CD8-positive, alpha-beta memory T cell (primary cell): ENCODE measurements at places on chromosomes 2 and 18.

DNA sequence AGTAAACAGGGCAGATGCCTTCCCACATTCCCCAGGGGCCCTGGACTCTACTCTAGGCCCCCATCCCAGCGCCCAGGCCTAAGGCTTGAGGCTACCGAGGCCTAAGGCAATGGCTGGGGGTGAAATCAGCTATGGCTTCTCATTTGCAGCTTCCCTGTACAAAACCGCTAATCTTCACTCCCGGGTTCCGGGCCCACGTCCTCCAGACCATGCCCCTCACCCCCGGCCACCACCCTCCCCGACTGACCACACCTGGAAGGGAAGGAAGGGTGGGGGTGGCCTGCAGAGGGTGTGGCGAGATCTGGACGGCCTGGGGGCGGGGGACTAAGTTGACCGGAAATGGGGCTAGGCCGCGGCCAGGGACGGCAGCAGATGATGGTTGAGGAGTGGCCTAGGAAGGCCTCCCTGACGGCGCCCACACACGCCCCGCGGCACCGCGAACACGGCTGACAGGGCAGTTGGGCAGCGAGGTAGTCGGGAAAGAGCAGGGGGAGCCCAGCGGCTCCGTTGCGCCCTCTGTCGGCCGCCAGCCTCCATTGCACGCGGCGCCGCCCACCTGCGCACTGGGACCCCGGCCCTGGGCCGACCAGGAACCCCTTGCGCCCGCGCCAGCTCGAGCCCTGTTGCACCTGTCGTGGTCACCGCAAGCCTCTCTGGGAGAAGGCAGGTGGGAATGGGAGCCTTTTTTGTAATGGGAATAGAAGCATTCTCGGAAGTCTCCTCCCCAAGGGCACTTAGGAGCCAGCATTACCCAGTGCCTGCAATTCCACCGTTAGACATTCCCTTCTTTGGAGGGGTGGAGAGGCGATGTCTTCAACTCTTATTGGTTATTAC lies 117.1 kb upstream of the STPG4 start:
- peak; percentile 46 for DNase-seq
- no peak overlapping the region for H3K4me3 ChIP-seq
- H3K27me3 ChIP-seq: no peaks in the 10 kb centered on the region
- no peak overlapping the region for H3K27ac ChIP-seq
- no peaks in the 10 kb centered on the region for H3K36me3 ChIP-seq

- no peaks in the 10 kb centered on the region for H3K4me1 ChIP-seq
- no peak overlapping the region for H3K4me3 ChIP-seq
- H3K27ac ChIP-seq: no peak overlapping the region
- H3K36me3 ChIP-seq: no peaks in the 10 kb centered on the region
- DNase-seq: no peak
These were observed 22.8 kb upstream of the EMILIN2 start for GRCh38 chr18:2823966-2824365.

GRCh38 chr2:110888411-110888810 lies 156.0 kb downstream of the ACOXL start:
- H3K4me1 ChIP-seq: no peaks in the 10 kb centered on the region
- no peak for DNase-seq
- H3K27ac ChIP-seq: no peak overlapping the region
- H3K36me3 ChIP-seq: no peaks in the 10 kb centered on the region
- H3K27me3 ChIP-seq: no peaks in the 10 kb centered on the region
- no peak overlapping the region for H3K4me3 ChIP-seq

GRCh38 chr18:7096838-7097237 lies 20.8 kb downstream of the LAMA1 start:
- no peaks in the 10 kb centered on the region for H3K36me3 ChIP-seq
- H3K27ac ChIP-seq: no peak overlapping the region
- H3K4me1 ChIP-seq: no peaks in the 10 kb centered on the region
- DNase-seq: no peak
- no peaks in the 10 kb centered on the region for H3K27me3 ChIP-seq

GRCh38 chr18:3526421-3527354 lies 76.7 kb downstream of the TGIF1 start:
- no peak overlapping the region for H3K27ac ChIP-seq
- H3K4me1 ChIP-seq: peaks cover 13% of the 10 kb centered on the region
- no peak for DNase-seq
- no peaks in the 10 kb centered on the region for H3K27me3 ChIP-seq
- H3K4me3 ChIP-seq: peak overlapping the region; percentile 26
- H3K36me3 ChIP-seq: no peaks in the 10 kb centered on the region

DNA sequence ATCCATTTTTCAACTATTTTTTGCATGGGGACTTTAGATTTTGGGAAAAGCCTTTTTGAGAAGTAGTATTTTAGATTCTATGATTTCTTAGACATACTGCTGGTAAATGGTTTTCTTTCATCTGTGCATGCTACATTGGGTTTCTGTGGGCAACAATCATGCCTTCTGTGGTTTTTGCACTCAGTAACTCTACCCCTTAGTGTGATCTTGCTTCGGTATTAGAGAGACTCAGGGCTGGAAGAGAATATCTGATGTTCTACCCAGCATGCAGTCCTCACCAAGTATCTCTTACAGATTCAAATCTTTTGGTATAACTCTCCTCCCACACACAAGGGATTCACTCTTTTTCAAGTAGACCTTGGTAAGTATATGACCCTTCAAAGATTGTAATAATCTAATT lies 183.0 kb downstream of the PMAIP1 start:
- H3K27me3 ChIP-seq: no peaks in the 10 kb centered on the region
- DNase-seq: no peak
- no peak overlapping the region for H3K27ac ChIP-seq
- no peaks in the 10 kb centered on the region for H3K4me1 ChIP-seq

- H3K4me3 ChIP-seq: peak within 1 kb of the TSS; percentile 78
- H3K27me3 ChIP-seq: peaks cover 27% of the 10 kb centered on the region
These were observed at the start of gene EPAS1 for GRCh38 chr2:46296840-46297545. TSS of gene EPAS1 (plus strand) at chr2:46297407. CDS start at chr2:46297912, 505 bp downstream.

GRCh38 chr2:113877711-113878598 lies 11.9 kb upstream of the ACTR3 start:
- DNase-seq: no peak
- H3K4me1 ChIP-seq: peaks cover 26% of the 10 kb centered on the region
- no peak overlapping the region for H3K27ac ChIP-seq
- no peaks in the 10 kb centered on the region for H3K36me3 ChIP-seq
- H3K4me3 ChIP-seq: no peak overlapping the region
- no peaks in the 10 kb centered on the region for H3K27me3 ChIP-seq

DNA sequence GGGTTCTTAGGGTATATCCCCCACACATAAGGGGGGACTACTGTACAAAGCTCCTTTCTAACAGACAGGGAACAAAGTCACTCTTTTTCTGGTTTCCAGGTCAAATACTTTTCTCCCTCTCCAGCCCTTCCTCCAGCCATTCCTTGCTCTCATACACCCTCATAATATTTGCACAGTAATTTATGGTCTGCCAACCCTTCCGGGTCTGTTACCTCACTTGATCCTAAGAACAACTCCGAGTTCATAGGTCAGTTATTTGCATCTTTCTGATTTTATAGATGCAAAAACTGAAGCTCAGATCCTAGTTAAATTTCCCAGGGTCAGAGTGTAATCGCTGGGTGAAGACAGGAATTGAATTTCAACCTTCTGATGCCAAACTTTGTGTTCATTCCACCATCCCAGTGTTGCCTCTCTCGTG lies 14.8 kb upstream of the MATN3 start:
- H3K36me3 ChIP-seq: peaks cover 12% of the 10 kb centered on the region
- H3K27me3 ChIP-seq: no peaks in the 10 kb centered on the region
- no peak overlapping the region for H3K27ac ChIP-seq
- no peak overlapping the region for H3K4me3 ChIP-seq

DNA sequence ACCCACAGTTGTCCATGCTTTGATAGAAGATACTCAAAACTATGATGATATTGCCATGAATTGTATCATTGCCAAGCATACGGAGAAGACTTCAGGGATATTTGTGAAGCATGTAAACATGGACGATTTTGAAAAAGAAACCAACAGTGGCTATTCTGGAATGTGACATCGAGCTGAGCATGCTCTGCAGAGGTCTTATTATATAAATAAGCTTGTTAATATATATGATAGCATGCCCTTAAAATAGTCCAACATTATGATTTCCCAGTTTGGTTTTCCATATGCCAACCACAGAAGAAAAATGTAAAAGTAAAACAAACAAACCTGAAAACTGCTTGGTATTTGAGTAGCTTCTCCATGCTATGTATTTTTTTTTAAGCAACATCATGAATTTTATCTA lies 159.1 kb downstream of the LNPK start:
- H3K27me3 ChIP-seq: no peaks in the 10 kb centered on the region
- no peaks in the 10 kb centered on the region for H3K36me3 ChIP-seq
- H3K27ac ChIP-seq: no peak overlapping the region
- no peaks in the 10 kb centered on the region for H3K4me1 ChIP-seq

DNA sequence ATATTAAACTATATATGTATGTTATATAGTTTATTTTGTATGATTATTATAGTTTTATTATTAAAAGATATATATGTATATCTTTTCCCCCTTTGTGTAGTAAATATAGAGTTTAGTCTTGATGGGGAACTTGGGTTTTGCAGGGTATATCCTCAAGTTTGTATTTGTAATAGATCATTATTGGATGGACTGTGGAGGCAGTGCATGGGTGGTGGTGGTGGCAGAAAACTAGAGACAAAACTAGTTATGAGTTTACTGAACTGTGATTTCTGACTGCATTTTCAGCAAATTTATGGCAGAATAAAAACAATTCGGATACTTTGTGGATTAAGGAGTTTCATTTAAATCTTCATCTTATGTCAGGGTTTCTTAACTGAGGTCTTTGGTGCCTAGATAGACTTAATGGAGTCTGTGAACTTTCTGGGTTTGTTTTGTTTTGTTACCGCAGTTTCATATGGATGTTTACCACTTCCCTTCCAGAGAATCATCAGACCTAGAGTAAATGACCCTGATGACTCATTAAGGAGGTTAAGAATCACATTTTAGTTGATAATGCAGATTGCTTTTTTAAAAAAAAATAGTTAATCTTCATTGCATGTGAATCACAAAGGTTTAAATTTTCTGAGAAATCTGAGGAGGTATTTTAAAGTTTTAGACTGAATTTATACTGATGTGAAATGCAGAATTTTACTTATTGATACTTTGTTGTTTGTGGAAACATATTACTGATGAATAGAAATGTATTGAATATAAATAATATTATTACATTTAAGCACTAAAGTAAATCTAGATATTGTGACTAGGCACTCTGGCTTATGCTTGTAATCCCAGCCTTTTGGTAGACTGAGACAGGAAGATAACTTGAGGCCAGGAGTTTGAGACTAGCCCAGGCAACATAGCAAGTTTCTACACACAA lies 14.5 kb downstream of the EPC2 start:
- no peak for DNase-seq
- no peak overlapping the region for H3K4me3 ChIP-seq
- H3K27ac ChIP-seq: no peak overlapping the region
- no peaks in the 10 kb centered on the region for H3K27me3 ChIP-seq
- no peaks in the 10 kb centered on the region for H3K36me3 ChIP-seq

DNA sequence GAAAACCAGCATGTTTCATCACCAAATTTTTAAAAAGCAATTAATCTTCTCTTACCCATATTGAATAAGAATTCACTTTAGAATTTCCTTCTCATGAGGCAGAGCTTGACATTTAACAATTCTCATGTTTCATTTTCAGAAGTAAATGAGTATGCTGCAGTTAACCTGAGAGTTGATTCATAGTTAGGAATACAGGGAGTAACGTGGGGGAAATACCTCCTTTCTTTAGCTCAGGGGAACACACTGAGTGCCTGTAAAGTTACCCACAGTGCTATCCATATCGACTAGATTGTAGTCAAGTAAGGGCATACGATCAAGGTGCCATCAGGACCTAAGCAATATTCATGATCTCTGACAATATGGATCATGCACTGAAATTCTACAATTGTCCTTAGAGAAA lies 38.9 kb upstream of the ATIC start:
- H3K36me3 ChIP-seq: no peaks in the 10 kb centered on the region
- H3K4me1 ChIP-seq: no peaks in the 10 kb centered on the region
- DNase-seq: no peak

- no peak overlapping the region for H3K27ac ChIP-seq
- no peaks in the 10 kb centered on the region for H3K27me3 ChIP-seq
- no peaks in the 10 kb centered on the region for H3K4me1 ChIP-seq
- DNase-seq: peak; percentile 20
- H3K4me3 ChIP-seq: no peak overlapping the region
These were observed 10.4 kb downstream of the CIB4 start for GRCh38 chr2:26630669-26631360.

DNA sequence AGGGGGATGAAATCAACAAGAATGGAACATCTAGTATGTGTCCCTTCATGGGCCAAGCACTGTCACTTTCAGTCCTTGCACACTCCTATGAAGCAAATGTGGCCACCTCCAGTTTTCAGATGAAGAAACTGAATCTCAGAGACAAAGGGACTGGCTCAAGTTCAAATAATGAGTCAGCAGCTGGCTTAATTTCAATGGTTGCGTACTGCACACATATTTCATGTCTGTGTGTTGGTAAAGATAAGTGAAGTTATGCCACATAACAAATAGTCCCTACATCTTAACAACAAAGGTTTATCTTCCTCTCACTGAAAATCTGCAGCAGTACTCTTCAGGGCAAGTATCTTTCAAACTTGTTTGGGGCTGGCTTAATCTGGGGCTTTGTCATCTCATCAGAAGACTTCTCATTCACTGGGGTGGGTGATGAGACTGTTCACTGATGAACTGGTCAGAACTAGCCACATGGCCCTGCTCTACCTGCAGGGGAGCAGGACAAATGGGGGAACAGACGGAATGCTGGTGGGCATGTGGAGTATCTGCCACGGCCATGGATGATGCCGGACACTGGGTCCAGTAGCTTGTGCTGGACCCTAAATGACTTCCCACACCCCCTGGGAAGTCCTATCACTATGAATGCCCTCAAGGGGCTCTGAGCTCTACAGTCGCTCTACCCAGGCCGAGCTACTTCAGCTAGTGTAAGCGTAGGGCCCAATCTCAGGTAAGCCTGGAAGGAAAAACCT lies 263.2 kb downstream of the CYP26B1 start:
- no peaks in the 10 kb centered on the region for H3K4me1 ChIP-seq
- no peaks in the 10 kb centered on the region for H3K27me3 ChIP-seq
- no peak overlapping the region for H3K27ac ChIP-seq
- no peak overlapping the region for H3K4me3 ChIP-seq
- no peaks in the 10 kb centered on the region for H3K36me3 ChIP-seq
- DNase-seq: no peak

- no peak overlapping the region for H3K27ac ChIP-seq
- H3K4me1 ChIP-seq: peaks cover 7% of the 10 kb centered on the region
- DNase-seq: no peak
These were observed 17.0 kb upstream of the SCYGR1 start for GRCh38 chr2:227404585-227405271.

DNA sequence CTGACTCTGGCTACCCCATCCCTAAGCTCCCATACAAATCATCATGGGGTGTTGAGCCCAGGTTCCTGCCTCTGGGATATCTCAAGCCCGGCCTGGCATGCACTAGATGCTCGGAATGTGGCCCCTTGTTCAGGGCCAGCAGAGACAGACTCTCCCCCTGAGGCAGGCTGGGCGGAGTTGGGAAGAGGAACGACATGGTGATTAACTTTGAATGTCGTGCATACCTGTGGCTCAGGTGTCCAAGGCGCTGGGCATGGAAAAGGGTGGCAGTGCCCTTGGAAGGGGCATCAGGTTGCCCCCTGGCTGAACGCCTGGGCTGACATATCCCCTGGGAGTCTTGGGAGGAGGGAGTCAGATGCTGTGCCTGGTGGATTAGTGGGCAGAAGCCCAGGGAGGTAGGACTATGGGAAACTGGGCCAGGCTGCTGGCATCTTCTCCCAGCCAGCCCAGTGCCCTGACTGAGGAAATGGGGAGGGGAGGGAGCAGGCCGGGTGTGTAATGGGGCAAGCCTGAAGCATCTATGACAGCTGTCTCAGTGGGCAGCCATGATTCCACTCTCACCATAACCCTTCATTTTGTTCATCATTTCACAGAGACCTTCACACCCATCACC lies 57.8 kb upstream of the OTOF start:
- DNase-seq: no peak
- H3K27me3 ChIP-seq: no peaks in the 10 kb centered on the region
- H3K36me3 ChIP-seq: no peaks in the 10 kb centered on the region
- H3K27ac ChIP-seq: no peak overlapping the region
